ENCODE measurements at places on chromosomes 1 and 21.

DNA sequence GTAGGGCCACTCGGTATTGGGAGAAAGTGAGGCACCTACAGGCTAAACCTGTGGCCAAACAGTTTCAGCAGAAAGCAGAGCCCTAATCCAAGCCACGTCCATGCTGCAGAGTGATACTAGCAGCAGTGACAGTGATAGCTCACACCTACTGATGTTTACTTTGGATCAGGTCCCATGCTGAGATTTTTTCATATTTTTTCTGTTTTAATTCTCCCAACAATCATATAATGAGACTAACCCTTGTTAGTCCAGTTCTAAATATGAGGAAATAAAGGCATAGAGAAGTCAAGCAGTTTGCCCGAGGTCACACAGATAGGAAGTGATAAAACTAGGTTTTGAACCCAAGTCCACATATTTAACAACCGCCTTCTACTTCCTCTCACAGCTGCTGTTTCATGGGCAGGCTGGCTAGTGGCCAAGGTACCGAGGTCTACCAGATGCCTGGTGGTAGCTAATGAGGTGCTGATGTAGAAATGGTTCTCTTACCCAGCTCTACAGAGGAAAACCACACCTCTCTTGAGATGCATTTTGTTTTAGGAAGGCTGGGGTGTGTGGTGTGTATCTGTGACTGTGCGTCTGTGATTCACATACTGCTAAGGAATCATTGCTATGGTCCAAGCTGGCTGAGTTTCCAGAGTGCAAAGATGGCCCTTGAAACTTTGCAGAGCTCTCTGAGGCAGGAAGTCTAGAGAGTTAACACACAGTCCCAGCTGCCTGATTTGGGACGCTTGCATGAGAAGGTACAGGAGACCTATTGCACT, 80.3 kb upstream of the ARTN start:
- no peak for DNase-seq

- DNase-seq: no peak
These were observed 71.0 kb downstream of the SIK1 start for GRCh38 chr21:43355925-43356289.

DNA sequence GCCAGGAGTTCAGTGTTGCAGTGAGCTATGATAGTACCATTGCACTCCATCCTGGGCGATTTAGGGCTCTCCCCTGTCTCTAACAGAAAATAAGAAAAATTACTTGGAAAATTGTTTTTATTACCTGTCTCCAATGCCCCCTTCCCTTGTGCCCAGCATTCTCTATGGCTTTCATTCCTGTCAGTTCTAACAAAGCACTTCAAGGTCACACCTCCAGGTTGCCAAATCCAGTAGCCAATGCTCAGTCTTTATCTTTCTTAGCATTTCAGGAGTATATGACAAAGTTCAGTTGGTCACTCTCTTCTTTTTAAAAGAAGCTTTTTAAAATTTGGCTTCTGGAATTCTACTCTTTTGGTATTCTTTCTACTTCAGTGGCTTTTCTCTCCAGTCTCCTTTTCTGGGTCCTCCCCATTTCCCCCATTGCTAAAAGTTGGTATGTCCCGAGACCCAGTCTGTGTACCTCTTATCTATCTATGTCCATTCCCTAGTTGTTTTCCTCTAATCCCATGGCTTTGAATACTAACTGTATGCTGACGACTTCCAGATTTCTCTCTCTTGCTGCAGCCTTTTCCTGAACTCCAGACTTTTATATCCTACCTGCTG, 69.9 kb downstream of the LAMC1 start:
- no peak for DNase-seq

DNA sequence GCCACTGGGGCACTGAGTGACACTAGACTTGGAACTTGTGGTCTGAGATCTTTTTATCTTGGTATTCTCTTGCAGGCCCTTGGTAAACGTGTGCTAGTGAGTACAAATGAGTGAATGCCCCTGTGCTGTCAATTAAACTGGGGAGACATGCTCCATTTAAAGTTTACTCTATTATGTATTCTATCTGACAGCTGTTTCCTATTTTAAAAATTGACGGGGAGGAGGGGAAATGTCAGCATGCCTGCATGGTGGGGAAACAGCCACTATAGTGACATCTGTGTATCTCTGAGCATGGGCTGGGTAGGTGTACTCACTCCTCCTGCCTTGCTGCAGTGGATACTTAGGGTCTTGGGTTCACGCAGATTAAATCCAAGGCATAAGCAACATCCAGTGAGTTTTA, 59.0 kb upstream of the IKBKE start:
- DNase-seq: no peak

- DNase-seq: no peak
These were observed 204.5 kb downstream of the TM2D1 start for GRCh38 chr1:61520401-61520800.

DNA sequence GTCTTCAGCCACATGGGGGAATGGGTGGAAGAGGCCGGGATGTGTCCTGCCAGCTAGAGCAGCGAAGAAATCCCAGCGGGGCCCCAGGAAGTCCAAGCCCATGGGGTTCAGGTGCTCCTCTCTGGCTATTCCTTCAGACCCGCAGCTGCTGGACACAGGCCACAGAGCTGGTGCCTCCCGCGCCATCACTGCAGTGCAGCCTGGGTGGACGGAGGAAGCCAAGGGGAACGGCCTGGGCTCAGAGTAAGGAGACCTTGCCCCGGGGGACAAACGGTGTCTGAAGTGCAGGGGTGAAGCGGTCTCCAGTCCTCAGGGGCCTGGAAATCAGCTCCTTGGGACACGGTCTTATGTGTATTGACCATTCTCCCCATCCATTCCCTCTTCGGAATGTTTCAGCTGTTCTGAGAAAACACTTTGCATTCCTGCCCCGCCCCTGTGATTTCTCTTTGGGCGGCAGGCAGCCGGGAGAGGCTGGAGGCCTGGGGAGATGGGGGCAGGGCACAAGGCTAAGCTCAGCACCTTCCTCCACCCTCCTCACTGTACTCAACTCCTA, 18.4 kb downstream of the MTHFR start:
- DNase-seq: no peak

DNA sequence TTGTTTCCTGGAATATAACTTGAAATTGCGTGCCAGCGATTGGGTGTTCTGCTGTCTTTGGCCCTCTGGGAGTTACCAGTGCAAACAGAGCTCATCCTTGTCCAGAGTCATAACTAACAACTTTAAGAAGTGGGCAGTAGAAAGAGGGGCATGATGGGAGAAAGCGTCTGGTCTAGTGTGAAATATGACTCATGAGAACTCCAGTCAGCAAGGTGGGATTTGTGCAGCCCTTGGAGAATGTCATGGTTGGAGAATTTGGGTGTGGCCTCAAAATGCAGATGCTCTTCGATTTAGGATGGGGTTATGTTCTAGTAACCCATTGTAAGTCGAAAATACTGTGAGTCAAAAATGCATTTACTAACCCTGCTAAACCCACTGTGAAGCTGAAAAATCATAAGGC, 12.9 kb downstream of the ATP1B1 start:
- DNase-seq: no peak

DNA sequence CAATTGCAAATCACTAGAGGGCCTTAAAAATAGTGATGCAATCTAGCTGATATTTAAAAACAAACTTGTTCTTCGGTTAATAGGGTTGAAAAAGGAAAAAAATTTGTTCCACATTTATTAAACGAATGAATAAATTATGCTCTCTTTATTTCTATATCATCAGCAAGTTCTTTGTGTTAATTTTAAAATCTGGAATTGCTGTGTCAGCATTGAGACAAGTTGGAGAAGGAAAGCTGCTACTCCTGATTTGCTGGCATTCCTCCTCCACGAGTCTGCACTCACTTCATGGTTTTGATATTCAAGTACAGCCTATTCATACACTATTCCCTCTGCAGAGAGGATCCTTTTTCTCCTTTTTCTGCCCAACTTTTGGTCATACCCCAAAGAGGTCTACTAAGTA, 117.6 kb downstream of the MRPL39 start:
- DNase-seq: no peak

DNA sequence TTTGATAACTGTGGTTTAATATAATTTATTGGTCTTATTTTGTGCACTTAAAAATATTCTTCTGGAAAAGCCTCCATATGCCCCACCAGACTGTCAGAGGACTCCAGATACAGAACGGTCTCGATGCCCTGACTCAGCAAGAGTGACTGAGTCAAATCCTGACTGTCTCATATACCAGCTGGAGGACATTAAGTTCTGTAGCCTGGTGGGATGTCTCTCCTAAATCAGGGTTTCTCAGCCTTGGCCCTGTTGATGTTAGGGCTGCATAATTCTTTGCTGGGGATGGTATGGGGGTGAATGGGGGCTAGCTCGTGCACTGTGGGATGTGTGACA, 67.7 kb upstream of the TLR5 start:
- DNase-seq: no peak

- no peak for DNase-seq
These were observed 57.2 kb upstream of the PUM1 start for GRCh38 chr1:31122741-31123140.

DNA sequence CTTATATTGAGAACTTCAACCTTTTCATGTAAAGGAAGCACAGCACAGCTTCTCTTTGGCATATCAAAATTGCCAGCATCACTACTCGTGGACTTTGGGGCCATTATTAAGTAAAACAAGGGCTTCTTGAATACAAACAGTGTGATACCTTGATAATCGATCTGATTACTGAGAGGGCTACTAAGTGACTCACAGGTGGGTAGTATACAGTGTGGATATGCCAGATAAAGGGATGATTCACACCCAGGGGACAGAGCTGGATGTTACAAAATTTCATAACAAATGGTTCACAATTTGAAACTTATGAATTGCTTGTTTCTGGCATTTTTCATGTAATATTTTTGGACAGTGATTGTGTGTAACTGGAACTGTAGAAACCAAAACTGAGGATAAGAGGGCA, 15.4 kb downstream of the HDAC1 start:
- DNase-seq: no peak

GRCh38 chr1:237672748-237673147, 218.0 kb downstream of the ZP4 start:
- DNase-seq: no peak

DNA sequence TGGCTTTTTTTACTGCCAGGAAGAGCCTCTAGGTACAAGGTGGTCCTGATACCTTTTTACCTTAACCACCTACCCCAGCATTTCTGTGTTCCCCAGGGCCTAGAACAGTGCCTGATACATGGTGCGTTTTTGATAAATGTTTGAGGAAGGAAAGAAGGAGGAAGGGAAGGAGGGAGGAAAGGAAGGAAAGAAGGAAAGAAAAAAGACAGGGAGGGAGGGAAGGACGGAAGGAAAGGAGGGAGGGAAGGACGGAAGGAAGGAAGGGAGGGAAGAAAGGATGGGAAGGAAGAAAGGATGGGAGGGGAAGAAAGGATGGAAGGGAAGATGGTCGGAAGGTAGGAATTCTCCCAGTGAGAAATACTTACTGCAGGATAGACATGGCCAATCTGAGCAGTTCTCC, 12.0 kb upstream of the MAGOH start:
- DNase-seq: no peak

DNA sequence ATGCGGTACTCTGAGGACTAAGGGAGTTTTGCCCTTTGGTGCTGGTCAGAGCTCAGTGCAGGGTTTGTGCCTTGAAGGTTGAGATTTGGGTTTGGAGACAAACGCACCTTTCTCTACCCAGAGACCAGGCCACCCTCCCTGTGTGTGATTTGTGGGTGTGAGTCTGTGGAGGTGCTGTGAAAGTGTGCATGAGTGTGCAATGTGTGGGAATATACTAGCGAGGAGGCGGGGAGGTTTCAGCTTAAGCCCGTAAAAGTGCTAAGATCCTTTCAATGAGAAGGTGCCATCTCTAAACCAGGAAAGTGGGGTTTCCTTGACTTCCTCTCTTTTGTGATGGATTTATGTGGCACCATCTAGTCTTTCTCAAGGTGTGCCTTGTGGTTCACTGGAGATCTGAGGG, 225.7 kb downstream of the HHAT start:
- no peak for DNase-seq

DNA sequence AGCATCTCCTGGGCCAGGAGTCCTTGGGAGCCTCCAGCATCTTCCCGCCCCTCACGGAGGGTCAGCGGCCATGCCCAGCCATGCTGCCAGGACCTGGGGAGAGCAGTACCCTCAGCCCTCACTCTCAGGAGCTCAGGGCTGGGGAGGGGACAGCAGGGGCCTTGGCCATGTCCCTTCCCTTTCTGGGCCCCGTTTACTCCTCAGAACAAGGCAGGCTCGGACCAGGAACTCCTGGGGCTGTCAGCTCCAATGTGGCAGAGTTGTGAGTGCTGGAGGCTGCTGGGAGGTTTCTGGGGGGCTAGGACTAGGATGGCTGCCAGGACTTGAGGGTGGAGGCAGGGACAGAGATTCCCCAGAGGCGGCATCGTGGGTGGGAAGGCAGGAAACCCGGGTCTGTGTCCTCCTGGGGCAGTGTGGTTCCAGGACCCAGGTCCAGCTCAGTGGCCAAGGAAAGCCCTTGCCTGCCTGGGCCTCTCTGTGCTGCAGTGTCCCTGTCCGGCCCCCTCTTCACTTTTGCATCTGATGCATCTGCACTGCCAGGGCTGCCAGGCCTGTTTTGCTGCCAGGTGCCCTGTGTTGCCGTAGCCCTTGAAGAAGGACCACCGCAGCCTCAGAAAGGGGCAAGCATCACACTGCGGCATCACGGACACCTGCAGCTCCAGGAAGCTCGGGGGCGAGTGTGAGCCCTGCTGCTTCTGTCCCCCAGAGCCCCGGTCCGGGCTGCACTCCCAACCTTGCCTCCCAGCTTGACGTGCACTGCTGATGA, 223.9 kb downstream of the CAMTA1 start:
- DNase-seq: no peak

DNA sequence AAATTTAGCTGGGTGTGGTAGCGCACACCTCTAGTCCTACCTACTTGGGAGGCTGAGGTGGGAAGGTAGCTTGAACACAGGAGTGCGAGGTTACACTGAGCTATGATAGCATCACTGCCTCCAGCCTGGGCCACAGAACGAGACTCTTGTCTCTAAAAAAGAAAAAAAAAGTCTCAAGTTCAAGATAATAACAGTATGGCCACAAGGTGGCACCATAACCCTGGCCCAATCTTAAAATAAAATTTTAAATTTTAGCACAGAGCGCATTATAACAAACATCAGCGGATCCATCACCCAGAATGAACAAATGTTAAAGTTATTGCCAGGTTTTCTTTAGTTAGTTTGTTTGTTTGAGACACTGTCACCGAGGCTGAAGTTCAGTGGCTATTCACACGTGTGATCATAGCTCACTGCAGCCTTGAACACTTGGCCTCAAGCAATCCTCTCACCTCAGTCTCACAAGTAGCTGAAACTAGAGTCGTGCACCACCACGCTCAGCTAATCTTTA, 2.9 kb upstream of the HTR6 start:
- DNase-seq: no peak

DNA sequence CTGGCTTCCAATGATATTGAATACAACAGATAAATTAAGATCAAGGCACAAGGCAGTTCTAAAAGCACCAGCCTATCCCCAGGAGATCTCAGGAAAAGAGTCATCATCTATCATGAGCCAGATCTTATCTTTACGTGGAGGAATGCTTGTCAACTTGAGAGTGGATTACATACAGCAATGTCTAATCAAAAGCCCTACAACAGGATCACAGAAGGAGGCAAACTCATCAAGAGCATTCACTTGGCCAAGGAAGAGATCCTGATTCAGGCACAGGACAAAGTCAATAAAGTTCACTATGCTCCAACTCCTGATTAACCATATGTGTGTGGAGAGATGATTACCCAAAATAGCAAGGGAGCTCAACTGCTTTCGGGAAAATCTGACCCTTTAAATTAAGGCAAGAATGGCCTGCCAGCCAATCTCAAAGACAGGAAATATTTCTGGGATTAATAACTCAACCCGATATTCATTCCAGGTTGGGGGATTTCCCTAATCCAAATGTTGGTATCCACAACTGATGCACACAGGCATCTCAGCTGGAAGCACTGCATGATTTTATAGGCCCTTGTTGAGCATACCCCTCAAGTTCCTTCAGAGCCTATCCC, 33.7 kb downstream of the TBX15 start:
- no peak for DNase-seq

Measured in stimulated activated CD8-positive, alpha-beta memory T cell treated with anti-CD3 and anti-CD28 coated beads, Interleukin-7, amount 100 ng/mL, for 1 hour (primary cell).